Stimulated activated CD4-positive, alpha-beta T cell treated with anti-CD3 and anti-CD28 coated beads, Interleukin-15, amount 100 ng/mL, for 1 hour (primary cell): ENCODE measurements at places on chromosomes 13 and 19.

DNA sequence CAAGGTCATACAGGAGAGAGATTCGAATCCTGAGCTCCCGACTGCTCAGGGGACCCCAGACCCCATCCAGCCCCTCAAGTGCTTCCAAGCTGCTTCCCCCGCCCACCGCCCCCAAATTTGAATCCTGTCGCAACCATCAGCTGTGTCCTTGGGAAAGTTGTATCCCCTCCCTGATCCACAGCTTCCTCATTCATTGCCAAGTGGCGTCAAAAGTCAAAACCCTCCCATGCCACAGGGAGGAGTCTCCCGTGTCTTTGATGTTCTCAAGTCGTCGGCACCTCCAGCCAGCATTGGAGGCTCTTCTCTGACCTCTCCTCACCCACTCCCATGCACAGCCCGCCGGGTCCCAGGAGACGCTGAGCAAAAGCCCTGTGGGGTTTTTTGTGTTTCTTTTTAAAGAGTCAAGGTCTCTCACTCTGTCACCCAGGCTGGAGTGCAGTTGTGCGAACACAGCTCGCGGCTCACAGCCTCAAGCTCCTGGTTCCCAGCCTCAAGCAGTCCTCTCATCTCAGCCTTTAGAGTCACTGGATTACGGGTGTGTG lies 2.8 kb upstream of the IFI30 start:
- no peak for DNase-seq

- DNase-seq: no peak
These were observed 834 bp upstream of the ITGBL1 start for GRCh38 chr13:101451641-101452040.

- no peak for DNase-seq
These were observed 265.8 kb downstream of the OXGR1 start for GRCh38 chr13:96728463-96728862.

DNA sequence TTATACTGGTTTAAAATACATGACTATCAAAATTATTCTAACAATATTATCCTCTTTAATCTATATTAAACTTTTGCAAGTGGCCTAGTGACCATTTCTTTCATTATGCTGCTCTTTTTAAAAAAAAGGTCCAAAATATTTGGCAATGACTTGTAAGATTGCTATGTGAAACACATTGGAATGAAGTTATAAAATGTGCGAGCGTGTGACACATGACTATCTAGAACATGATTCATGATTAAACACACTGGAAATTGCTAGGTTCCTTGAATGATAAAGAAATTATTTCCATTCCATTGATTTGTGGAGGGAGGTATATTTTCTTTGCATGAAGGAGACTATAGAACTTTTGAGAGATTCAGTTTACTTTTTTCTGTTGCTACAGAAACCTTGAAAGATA lies 739.1 kb downstream of the DIAPH3 start:
- DNase-seq: no peak
